ENCODE measurements at places on chromosomes 6 and 20.

GRCh38 chr20:5949943-5950270, 426 bp downstream of the TRMT6 start:
- ATAC-seq = no peak

- ATAC-seq = no peak
These were observed 46.6 kb downstream of the SLX4IP start for GRCh38 chr20:10481676-10482075.

GRCh38 chr6:116314878-116315277, 35.1 kb upstream of the TSPYL1 start:
- ATAC-seq = no peak

- ATAC-seq = no peak
These were observed 78.9 kb upstream of the ISM1 start for GRCh38 chr20:13142143-13142542.

- no peak for ATAC-seq
These were observed 16.3 kb downstream of the IRAK1BP1 start for GRCh38 chr6:78883651-78884050.

DNA sequence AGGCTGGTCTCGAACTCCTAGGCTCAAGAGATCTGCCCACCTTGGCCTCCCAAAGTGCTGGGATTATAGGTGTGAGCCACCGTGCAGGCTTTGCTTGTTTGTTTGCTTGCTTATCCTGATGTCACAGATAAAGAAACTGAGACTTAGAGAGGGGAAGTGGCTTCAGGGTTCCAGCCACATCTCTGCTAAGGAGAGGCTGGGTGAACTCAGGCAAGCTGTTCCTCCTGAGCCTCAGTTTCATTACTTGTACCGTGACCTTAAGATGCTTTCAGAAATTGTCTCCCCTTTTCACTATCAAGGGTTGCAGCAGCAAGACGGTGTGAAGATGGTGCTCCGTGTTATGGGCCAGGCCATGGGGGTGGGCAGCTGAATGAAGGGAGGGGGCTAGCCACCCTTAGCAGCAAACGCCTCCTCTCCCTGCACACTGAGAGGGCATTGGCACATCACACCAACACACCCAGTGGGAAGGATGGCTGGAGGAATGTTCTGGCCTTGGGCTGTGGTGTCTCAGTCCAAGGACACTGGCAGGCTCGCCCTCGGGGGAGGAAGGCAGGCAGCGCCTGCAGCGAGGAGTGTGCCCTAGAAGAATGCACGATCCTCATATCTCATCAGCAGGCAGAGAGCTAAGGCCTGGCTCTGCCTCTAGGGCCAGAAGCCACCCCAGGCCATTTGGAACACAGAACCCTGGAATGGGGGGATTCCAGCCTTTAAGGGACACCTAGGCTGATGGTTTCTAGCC, 48.2 kb upstream of the TLDC2 start:
- no peak for ATAC-seq
